ENCODE measurements at places on chromosomes 12 and 14. TPM values are rescaled to one million over a fixed set of nuclear protein-coding genes. Genes with fewer than 3 reads are reported as not detected.

DNA sequence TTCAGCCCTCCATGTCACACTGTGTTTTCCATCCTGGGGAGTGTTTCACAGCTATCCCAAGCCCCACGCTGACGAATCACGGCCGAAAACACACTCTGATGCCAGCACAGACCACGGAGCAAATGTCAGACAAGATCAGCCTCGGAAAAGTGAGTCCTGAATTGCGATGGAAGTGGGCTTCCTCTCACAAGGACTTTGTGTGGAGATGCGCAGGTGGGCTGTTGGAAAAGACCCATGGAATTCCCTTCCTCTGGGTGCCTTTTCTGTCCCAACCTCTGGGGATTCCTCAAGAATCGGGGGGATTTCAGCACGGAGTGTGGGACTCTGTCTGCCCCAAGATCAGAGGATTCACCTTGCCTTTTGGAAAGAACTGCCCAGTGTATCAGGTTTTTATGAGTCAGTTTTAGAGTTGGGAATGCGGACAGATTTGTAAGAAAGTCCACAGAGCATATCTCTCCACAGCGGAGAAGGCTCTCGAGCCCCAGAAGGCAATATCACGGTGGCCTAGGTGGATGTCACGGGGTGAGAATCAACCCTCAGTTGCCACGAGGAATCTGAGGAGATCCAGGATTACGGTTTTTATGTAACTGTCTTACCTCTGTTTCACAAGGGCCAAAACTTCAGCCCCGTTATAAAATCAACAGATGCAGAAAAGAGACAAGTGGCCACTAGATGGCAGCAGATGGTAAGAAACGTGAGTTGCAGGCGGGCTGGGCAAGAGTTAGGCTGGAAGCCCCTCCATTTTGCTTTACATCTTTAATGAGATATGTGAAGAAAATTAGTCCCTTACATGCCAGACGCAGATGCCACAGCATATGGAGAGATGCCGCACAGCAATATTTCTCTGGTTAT, 201.9 kb downstream of the DAD1 start:
- peak; percentile 88 for DNase-seq

Gene KRT79
- not detected for polyA plus RNA-seq

DNA sequence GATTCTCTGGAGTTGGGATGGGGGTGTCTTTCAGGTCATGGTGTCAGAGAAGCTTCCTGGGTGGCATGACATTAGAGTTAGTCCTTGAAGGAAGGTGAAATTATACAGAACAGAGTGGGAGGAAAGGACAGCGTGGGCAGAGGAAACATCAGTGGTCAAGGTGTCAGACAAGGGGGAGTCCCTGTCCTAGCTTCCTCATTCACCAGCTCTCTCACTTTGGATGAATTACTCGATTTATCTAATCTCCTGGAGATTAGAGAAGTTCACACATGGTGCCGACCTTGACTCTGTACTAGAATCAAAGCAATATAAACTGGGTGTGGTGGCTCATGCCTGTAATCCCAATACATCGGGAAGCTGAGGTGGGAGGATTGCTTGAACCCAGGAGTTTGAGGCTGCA, 492.9 kb downstream of the VRK1 start:
- DNase-seq: no peak

Gene SMCO3
- 2.1 TPM for polyA plus RNA-seq

Gene IRF9
- polyA plus RNA-seq: 64.5 TPM

DNA sequence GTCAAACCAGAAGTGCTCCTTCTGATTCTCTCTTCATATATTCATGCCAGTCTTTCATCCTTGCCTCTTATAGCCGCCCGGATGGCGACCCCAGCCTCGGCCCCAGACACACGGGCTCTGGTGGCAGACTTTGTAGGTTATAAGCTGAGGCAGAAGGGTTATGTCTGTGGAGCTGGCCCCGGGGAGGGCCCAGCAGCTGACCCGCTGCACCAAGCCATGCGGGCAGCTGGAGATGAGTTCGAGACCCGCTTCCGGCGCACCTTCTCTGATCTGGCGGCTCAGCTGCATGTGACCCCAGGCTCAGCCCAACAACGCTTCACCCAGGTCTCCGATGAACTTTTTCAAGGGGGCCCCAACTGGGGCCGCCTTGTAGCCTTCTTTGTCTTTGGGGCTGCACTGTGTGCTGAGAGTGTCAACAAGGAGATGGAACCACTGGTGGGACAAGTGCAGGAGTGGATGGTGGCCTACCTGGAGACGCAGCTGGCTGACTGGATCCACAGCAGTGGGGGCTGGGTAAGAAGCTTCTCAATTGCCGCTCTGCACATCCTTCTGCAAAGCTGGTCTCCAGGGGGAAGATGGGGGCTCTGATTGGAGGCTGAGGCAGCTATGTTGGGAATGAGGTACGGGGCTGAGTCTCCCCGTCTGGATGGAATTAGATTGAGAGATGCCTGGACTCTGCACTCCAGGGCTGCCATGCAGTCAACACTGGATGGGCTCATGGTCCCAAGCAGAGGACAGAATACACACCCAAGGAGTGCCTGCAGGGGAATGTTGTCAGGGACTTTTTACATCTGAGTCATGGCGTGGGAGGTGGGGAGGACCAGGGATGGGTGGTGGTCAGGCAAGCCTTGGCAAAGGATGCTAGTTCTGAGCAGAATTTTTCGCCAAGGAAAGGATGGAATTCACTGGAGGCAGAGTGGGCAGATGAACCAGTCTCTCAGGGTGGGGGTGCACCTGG, 1.3 kb downstream of the BCL2L2 start:
- no peak for DNase-seq

DNA sequence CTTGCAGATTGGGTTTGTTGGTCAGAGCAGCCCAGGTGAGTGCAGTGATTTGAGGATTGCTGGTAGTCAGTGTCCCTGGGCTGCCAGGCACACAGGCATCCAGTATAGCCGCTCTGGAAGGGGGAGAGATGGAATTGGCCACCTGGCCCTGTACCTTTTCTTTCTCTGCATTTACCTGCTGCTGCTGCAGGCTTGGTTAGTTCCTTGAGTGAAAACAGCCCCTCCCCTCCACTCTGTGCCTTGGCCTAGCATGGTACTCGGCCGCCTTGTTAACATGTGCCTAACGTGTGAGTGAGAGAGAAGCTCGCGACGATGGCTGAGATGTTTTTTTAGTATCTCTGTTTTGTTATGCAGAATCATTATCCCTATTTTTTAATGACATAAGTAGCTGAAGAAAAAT, 49.3 kb upstream of the AMN start:
- no peak for DNase-seq

DNA sequence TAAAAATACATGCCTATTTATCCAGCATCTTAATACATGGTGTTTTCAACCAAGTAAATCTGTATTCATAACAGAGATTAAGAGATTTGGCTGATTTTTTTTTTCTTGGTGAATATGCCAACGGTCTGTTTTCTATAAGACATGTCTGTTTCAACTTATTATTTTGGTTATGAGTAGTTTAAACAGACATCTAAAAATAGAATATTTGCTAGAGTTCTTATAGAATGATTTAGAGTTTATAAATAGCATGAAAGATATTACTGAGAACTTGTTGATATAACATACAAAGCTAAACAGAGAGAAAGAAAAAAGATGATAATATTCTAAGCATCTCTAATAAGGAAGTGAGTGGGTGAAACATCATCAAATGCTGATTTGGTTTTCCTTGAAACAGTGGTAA, 199.9 kb downstream of the CCDC91 start:
- DNase-seq: no peak

DNA sequence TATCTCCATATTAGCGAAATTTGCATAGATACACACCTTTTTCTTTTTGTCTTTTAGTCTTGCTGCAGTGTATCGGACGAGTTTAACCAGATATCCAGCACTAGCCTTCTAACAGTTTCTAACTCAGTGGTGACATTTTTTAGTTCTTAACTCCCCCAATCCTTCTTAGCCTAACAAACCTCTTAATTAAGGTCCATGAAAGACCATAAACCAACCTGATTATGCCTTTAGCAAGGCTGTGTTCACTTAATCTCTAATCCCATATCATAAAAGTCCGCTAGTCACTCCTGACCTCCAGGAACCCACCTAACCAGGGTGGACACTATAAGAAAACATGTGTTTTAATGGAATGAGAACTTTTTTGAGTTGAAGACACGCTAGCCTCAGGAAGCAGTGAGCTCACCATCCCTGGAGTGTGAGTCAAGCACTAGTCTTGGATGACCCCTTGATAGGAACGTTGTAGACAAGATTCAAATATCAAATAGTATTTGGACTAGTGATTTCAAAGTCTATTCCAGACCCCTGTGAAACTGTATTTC, 9.5 kb downstream of the CDKN1B start:
- no peak for DNase-seq

DNA sequence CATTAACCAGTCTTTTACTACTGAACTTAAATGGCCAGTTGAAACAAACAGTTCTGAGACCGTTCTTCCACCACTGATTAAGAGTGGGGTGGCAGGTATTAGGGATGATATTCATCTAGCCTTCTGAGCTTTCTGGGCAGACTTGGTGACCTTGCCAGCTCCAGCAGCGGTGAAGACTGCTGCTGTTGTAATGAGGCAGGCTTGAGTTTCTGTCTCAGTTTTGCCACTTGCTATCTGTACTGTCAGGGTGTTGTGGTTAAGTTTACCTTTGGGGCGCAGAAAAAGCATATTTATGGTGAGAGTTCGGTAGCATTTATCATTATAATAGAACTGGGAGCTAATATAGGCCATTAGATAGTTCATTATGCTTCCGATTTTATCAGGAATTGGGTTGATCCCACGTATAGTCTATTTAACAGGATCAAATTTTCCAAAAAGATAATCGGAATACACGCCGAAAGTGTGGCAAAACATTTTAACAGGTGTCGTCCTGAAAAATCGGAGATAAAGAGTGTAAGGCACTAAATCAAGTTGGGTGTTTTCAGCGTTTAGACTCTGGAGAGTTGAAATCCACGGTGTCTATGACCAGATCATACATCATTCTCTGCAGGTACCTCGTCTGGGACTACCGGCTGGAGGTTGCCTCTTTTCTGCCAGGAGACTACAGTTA, 688 bp upstream of the NECAP1 start:
- peak; percentile 19 for DNase-seq

DNA sequence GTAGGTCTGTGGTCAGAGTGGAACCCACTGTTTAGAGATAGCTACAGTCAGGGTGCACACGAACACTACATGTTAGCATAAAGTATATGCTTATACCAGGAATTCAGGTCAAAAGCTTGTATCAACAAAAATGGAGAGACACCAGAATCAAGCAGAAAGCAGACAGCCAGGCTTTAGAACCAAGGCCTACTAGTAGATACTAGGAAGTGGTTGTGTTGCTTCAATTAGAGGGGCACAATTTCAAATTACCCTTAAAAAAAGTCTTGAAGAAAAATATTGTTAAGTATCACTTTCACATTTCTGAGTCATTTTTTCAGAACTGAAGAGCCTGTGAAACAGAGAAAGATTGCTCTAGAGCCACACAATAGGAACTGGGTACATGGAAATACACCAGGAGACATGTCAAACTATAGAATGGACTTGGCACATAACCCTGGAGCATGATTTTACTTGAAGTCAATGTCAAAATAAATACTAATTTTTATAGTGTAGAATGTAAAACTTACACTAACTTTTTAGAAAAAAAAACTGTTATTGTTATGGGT, 41.6 kb downstream of the LRRC9 start:
- DNase-seq: no peak

GRCh38 chr12:110721570-110721969, 21.1 kb downstream of the PPP1CC start:
- DNase-seq: no peak

DNA sequence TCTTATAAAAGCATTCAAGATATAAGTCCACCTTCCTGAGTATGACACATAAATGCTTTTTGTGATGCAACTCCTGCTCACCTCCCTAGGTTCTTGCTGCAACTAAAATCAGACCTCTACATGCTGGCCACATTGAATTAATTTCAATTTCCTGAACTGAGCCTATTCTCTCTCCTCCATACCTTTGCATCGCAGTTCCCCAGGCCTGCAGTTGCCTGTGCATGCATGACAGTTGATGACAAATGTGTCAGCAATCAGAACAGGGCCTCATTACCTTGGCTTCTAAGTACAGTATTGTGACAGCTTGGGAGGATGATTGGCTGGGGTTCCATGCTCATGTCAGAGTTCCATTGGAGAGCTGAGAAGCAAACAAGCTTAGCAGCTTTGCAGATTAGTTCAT, 3.9 kb upstream of the TM7SF3 start:
- no peak for DNase-seq

Gene MYO1H
- 1.7 TPM for polyA plus RNA-seq

DNA sequence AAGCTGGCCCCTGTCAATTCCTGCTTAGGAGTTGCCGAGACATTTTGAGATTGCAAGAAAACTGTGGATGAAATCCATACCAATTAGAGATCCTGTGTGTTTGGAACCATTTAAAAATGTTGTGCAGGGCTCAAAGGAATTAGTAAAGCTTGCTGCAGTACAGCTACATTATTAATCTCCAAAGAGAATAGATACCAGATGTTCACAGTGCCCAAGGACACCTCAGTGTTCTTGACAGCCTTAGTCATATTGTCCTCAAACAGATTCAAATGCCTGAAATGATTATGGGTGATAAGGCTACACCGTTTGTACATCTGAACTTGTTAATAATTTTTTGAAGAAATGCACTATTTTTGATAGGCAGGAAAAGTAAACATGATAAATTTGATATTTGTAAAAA, 164.6 kb downstream of the MSRB3 start:
- no peak for DNase-seq

DNA sequence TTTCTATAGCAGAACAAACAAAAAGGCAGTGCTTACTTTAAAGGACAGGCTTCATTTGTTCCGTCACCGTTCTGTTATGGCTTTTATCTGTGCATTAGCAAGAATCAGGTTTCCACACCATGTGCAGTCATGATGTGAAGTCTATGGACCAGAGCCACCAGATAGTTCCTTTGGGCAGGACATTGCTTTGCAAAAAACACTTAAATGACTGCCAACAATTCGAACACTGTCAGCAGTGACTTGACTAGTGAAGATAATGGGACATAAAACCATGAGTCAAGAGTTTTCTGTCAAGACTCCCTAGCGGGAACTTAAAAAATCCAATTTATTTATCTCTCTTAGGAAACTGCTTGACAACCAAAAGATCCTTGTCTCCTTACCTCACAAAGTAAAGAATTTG, 80.3 kb downstream of the NKX2-1 start:
- no peak for DNase-seq

GRCh38 chr12:101116911-101117310, 93.1 kb downstream of the SLC5A8 start:
- no peak for DNase-seq

Gene SIX4
- 8.6 TPM for polyA plus RNA-seq

GRCh38 chr12:108856428-108857157, 790 bp downstream of the SSH1 start:
- no peak for DNase-seq

- no peak for DNase-seq
Measured at GRCh38 chr12:122726080-122726558, 4.5 kb downstream of the HCAR1 start.

- no peak for DNase-seq
Measured at GRCh38 chr12:3242199-3242863, 165.2 kb downstream of the TSPAN9 start.

Gene OR11G2
- not detected for polyA plus RNA-seq

DNA sequence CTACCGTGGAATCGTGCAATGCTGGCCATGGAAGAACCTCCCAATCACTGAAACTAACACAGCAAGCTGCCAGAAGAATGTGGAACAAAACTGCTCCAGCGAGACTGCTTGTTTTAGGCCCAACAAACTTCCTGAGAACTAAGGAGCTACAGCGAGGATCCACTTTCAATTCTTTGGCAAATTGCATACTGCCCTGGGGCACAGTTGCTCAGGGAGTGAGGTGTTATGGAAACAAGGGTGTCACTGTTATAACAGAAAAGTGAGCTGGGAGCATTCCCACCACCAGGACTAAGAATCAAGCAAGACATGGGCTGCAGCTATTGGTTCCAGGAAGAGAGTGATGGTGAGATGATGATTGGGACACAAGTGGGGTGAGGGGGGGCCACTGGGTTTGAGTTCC, 1606.1 kb upstream of the FLRT2 start:
- DNase-seq: no peak
